ENCODE measurements at places on chromosomes 12 and 14. TPM values are rescaled to one million over a fixed set of nuclear protein-coding genes. Genes with fewer than 3 reads are reported as not detected.

- no peaks in the 10 kb centered on the region for H3K4me1 ChIP-seq
- no peak for DNase-seq
- no peaks in the 10 kb centered on the region for H3K36me3 ChIP-seq
- H3K27me3 ChIP-seq: no peaks in the 10 kb centered on the region
Observed at GRCh38 chr14:104898195-104898558, 26.5 kb upstream of the PLD4 start.

- no peak for DNase-seq
- H3K27ac ChIP-seq: no peak overlapping the region
- H3K36me3 ChIP-seq: peaks cover 10% of the 10 kb centered on the region
- no peak overlapping the region for H3K4me3 ChIP-seq
- no peaks in the 10 kb centered on the region for H3K4me1 ChIP-seq
- no peaks in the 10 kb centered on the region for H3K27me3 ChIP-seq
Observed at GRCh38 chr14:50937325-50937724, 7.0 kb downstream of the PYGL start.

DNA sequence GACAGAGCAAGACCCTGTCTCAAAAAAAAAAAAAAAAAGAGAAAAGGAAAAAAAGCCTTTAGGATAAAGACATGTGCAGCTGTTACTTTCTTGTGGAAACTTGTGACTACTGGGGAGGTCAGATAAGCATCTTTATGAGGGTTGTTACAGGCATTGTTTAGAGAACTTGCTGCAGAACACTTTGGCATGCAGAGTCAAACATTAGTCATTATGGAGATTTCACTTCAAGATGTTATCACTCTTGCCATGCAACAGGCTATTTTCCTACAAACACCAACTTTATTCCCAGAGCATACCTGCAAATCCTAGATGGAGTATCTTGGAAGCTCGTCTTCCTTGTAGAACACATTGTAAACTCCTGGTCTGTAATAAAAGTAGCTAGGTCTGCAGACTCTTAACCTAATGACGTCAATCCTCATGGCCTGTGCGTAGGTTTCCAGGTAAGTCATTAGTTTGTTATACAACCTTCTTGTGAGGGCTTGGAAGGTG, 36.3 kb upstream of the WDR89 start:
- H3K27me3 ChIP-seq: no peaks in the 10 kb centered on the region
- no peak for DNase-seq
- H3K4me3 ChIP-seq: no peak overlapping the region

DNA sequence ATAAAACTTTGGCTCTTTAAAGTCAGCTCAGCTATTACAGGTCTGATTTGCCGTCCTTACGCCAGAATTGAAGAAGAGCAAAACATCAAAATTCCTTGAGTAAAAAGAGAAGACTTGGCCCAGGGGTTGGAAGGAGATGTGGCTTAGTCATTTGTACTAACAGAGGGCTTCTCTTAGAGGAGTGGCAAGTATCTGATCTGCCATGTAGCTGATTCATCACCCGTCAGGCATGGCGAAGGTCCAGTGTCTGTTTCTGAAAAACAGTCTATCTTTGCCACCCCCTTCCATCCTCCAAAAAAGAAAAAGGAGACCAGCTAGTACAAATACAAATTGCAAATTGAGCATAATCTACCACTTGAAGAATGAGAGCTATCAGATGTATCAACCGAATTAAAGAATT, 91.9 kb downstream of the RAD52 start:
- no peak for DNase-seq
- H3K4me1 ChIP-seq: peaks cover 48% of the 10 kb centered on the region
- no peak overlapping the region for H3K27ac ChIP-seq
- H3K4me3 ChIP-seq: no peak overlapping the region
- H3K27me3 ChIP-seq: no peaks in the 10 kb centered on the region

DNA sequence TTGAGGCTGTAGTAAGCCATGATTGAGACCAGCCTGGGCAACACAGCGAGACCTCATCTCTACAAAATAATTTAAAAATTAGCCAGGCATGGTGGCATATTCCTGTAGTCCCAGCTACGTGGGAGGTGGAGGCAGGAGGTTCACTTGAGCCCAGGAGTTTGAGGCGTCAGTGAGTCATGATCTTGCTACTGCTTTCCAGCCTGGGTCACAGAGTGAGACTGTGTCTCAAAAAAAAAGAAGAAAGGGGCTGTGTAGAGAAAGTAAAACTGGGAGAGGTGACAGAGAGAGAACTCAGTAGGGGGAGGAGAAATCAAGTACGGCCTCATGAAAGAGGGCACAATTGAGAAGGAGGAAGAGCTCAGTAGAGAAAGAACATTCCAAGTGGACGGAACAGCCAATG, 12.4 kb downstream of the TECPR2 start:
- no peaks in the 10 kb centered on the region for H3K4me1 ChIP-seq
- DNase-seq: no peak
- peaks cover 14% of the 10 kb centered on the region for H3K36me3 ChIP-seq
- H3K4me3 ChIP-seq: no peak overlapping the region
- no peaks in the 10 kb centered on the region for H3K27me3 ChIP-seq
- H3K27ac ChIP-seq: no peak overlapping the region

GRCh38 chr14:100299238-100299560, 7.0 kb downstream of the SLC25A29 start:
- H3K4me1 ChIP-seq: peaks cover 21% of the 10 kb centered on the region
- H3K27ac ChIP-seq: no peak overlapping the region
- DNase-seq: no peak
- no peaks in the 10 kb centered on the region for H3K27me3 ChIP-seq
- no peaks in the 10 kb centered on the region for H3K36me3 ChIP-seq

Gene B3GNT4
- total RNA-seq: not detected

Gene BCAT1
- 24.9 TPM for total RNA-seq

Gene CIT
- 2.3 TPM for total RNA-seq
